ENCODE measurements at places on chromosomes 7 and 10. TPM values are rescaled to one million over a fixed set of nuclear protein-coding genes. Genes with fewer than 3 reads are reported as not detected.

DNA sequence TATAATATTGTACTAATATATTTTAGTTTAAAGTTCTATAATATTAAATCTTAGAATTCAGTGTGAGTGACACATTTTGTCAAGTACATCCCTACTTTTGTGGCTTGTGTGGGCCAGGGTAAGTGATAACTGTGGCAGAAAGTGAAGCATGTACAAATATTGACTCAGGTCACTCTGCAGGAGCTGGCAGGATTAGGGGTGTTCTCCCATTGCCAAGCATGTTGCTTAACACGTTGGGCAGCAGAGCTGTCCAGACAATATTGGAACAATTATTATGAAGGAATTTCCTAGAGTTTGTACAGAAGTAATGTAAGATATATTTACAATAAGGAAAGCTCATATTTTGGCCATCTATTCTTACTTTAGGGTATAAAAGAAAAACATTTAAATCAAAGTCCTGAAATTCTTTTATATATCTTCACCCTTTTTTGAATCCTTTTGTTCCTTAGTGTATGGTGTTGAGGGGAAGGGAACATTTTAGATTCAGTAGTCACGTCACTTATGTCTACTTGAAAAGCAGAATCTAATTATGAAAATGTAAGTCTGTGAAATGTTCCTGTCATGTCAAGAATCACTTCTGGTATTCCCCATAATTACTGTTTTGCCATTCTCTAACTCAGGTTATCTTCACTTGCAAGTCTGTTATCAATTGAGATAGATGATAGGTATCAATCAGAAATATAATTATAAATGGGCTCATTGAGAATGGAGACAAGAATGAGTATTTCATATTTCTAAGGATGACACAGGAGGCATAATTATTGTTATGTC is 4.0 kb downstream of the HDAC9 start:
- DNase-seq, result no peak

The HOXA5 gene
- 23.5 TPM for total RNA-seq

GRCh38 chr7:129014501-129015101 is 40.3 kb downstream of the TNPO3 start:
- no peak for DNase-seq

GRCh38 chr10:6033954-6034353 is 28.2 kb downstream of the IL2RA start:
- DNase-seq, result no peak

The ZPBP gene
- total RNA-seq, result not detected

The TYW1B gene
- 1.3 TPM for total RNA-seq

The PRLHR gene
- not detected for total RNA-seq

DNA sequence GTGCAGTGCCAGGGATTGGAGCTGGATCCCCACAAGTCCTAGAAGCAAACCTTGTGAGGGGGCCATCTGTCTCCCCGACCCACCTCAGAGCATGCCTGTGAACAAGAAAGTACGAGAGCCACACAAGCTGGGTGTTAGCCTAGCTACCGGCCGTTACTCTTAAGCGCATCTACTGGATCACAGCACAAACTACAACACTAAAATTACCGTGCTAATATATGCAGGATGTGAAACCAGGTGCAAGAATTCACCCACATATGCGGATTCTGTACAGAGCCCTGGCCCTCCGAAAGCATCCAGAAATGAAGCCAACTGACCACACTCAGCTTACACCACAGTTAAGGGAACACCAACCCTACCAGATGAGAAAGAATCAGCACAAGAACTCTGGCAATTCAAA is 16.0 kb upstream of the PRSS1 start:
- no peak for DNase-seq

GRCh38 chr7:95922191-95922590 is 149.8 kb downstream of the DYNC1I1 start:
- no peak for DNase-seq

DNA sequence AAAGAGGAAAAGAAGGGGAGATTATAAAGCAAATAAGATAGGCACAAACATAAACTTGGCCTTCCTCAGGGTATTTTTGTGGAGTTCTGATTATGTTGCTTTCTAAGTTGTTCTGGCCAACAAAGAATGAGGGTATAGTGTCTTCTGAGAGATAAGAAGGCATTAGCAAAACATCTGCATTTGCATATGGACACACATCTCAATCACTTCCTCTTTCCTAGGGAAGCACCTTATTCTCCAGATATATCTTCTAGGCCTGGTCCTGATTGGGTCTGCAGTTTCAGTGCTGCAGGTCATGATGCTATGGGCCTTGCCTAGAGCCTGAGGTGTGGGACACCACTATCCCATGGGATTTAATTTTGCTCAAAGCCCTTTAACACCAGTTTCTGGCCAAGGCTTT is 308.8 kb upstream of the PHYHIPL start:
- DNase-seq, result no peak

DNA sequence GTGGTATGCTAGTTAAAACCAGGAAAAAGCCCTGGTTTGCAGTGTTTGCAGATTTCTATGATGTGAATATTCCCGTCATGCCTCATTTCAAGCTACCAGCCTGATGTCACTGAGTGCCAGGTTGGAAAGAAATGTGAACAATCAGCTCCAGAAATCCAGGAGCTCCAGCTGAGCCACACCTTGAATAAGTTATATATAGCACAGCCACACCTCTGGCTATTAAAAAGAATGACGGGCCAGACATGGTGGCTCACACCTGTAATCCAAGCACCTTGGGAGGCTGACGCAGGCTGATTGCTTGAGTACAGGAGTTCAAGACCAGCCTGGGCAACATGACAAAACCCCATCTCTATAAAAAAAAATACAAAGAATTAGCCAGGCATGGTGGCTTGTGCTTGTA is 18.7 kb upstream of the SLF2 start:
- DNase-seq, result no peak
